B cell (primary cell): ENCODE measurements at places on chromosomes 2 and 18. TPM values are rescaled to one million over a fixed set of nuclear protein-coding genes. Genes with fewer than 3 reads are reported as not detected.

DNA sequence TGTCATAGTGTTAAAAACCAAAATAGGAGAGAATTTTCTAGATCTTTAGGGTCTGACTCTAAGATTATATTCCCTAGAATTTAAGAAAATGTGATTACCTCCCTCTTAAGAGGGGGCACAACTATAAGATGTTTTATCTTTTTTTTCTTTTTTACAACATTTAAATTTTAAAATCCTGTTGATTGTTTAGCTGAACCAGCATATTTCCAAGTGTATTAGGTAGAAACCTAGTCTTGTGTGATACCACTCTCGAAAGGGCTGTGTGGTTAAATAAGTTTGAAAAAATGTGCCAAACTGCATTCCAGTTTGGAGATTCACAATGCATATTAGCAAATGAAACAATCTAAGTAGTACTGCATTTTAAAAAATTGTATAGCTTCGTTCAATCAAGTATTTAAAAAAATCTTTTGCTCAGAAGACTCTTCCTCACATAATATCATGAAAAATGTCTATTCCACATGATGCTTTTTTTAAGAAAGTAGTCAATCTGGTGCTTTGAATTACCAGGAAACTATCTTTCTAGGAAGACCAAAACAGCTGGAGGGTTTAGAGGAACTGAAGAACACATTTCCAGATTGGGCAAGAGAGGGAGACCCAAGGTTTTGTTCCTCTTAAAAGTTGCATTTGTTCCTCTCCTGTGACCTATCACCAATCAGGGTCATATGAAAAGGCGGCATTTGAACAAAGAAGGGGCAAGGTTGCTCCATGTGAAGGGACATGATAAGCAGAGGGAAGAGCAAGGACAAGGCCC lies 98.8 kb downstream of the DPP4 start:
- H3K4me3 ChIP-seq, result no peak overlapping the region
- no peaks in the 10 kb centered on the region for H3K36me3 ChIP-seq
- no peak overlapping the region for H3K27ac ChIP-seq
- no peaks in the 10 kb centered on the region for H3K4me1 ChIP-seq
- no peak for DNase-seq

Gene SCN9A
- not detected in 2 replicates for total RNA-seq

Gene SOX11
- total RNA-seq, result 0.07 TPM in 1 of 2 replicates, not detected in the other

Gene GKN1
- not detected in 2 replicates for total RNA-seq

GRCh38 chr2:147030966-147031720 lies 813.7 kb upstream of the ACVR2A start:
- no peaks in the 10 kb centered on the region for H3K27me3 ChIP-seq
- no peak overlapping the region for H3K27ac ChIP-seq
- DNase-seq, result no peak
- no peaks in the 10 kb centered on the region for H3K36me3 ChIP-seq

- no peaks in the 10 kb centered on the region for H3K27me3 ChIP-seq
- H3K4me3 ChIP-seq, result no peak overlapping the region
- no peaks in the 10 kb centered on the region for H3K4me1 ChIP-seq
- H3K27ac ChIP-seq, result no peak overlapping the region
- no peaks in the 10 kb centered on the region for H3K36me3 ChIP-seq
- no peak for DNase-seq
Measured at GRCh38 chr2:58560531-58560930, 319.4 kb upstream of the FANCL start.

DNA sequence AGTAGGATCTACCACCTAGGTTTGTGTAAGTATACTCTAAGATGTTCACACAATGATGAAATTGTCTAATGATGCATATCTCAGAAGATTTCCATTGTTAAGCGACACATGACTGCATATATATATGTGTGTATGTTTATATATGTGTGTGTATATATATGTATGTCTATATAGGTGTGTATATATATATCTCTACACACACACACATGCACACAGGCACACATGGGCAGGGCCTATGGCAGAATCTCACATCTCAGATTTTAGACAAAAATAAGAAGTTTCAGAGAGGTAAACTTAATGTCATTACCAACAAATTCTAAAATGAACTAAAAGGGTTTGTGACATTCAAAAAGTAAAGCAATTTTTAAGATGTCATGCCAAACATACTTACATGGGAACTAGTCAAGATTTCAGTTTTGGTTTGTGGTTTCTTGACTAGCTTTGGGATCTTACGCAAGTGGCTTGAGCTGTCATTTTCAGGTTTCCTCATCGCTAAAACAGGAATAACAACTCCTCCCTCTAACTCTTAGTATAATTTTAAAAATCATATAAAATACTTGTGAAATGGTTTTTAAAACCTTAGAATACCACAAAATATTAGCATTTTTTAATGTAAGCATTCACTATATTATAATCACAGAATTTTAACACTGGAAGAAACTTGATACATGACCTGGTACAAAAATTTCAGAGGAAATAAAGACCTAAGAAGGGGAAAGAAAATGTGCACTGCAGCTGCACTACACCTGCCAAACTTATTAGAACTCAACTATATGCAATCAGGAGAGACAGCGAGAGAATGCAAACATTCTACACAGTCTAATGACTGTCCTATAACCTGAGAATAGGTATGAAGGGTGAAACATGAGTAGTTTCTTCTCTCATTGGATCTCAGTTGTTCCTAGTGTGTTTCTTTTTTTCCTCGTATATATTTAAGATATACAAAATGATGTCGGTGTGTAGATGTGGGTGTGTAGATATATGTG lies 75.7 kb downstream of the TTC21B start:
- H3K4me1 ChIP-seq, result no peaks in the 10 kb centered on the region
- DNase-seq, result no peak
- H3K4me3 ChIP-seq, result no peak overlapping the region
- H3K36me3 ChIP-seq, result peaks cover 6% of the 10 kb centered on the region
